ENCODE measurements at places on chromosomes 13 and 19.

DNA sequence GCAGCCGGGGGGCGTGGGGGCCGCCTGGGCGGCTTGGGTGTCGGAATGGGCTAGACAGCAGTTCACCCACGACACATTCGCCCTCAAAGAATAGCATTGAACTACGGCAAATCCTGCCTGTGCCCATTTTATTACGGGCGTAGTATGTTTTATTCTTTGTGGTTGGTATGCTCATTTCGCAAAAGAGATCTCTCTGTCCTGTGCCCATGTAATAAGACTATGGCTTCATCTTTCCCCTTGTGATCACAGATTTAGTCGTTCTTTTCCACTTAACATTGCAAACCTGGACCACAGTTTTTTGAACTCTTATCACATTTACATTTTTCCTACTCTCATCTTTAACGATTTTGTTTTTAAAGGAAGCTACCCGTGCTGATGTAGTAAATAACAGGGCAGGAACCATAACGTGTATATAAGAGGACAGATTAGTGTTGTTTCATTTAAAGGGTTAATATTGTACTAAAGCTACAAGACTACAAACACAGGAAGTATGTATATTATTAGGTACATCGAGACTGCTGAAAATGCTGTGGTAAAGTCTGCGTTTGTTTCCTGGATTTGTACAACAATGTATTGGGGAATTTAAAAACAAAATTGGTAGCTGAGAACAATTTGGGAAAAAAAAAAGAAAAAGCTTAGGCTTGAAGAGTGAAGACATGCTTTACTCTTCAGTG, 3.2 kb upstream of the MYCBP2 start:
- DNase-seq = no peak

DNA sequence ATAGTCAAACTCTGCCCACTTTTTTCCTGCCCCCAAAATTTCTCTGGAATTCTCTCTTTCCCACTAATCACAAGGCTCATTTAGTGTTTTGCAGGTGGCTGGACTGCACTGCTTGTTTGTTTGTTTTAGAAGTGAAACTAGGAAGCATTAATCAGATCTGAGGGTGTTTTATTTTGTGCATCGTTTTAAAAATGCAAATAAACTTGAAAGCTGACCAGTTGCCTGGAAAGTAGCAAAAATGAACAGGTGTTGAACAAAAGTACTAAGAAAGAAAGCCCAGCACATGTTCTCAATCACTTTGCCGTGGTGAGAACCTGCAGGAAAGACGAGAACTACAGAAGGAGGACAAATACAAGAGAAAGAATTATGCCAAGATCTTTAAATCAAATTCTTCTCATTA, 365.5 kb downstream of the PCDH9 start:
- DNase-seq = no peak

GRCh38 chr19:11418094-11418548, 993 bp downstream of the RGL3 start:
- no peak for DNase-seq

- no peak for DNase-seq
Measured at GRCh38 chr19:1725100-1726064, 27.9 kb upstream of the ONECUT3 start.

DNA sequence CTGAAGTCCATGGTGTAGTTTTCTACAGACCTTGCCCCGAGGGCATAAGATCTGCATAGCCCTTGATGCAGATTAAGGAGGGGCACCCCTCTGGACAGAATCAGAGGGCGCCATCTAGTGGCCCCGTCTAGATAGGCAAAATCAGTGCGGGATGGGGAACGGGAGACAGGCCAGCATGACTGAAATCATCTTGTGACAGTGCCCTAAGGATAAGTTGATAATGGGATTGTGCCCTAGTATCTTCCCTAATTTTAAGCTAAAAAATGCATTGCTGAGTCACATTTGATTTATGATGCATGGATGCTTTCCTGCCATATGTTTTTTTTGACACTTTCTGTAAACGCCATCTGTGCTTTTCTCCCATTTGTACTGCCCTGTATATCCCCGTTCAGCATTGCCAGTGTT, 19.0 kb upstream of the GPI start:
- DNase-seq = no peak

DNA sequence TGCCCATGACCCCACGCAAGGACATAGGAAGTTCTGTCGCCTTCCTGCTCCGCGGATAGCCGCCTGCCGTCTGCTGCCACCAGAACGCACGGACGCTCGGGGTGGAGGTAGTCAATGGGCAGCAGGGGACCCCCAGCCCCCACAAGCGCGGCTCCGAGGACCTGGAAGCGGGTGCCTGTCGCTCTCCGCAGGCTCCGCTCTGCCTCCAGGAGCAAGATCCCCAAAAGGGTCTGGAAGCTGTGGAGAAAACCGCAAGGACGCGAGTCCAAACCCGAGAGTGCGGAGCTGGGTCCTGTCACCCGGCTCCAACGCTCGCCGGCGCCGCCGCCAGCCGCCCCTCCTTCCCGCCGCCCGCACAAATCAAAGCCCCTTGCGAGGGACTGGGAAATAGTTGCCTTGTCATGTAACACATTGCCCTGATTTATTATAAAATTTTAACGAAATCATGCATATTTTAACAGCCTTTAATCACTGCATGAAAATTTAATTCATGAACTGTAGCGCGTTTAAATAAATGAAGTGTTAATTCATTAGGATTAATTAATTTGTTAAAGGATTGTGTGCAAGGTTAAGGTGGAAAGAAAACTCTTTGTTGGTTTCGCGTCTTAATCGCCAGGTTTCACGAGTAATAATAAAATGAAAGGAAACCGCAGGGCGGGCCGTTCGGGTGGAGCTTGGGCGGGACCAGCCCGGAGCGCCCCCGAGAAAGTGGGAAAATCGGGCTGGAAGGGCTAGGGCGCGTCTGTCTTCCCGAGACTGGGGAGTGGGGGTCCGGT, 5.5 kb upstream of the POU4F1 start:
- no peak for DNase-seq

DNA sequence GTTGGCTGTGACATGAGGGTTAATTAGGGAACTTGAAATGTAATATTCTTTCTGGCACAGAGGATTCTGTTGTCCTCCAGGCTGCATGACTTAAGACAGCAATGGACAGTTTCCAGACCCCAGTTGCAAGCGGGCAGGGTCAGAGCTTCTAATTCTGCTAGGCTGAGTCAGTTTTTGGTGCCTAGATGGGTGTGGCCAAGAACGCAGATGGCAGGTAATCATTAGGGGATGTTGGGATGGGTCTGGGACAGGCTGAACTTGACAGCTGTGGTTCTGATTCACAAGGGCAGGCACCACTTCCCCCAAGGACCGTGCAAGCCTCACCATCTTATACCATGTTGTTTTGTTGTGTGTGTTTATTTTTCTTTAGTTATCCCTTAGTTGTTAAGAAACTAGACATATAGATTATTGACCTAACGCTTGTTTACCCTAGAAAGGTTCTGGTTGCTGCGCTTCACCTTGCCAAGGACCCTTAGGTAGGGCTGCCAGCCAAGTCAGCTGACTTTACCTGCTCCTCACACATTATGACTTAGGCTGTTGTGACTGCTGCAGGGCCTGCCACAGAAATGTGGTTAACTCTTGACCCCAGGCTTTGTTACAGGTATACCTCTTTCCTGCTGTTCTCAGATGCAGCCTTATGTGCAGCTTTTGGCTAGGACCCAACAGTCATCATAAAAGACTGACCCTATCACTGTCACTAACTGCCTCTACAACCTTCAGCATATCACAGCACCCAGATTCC, 117.7 kb upstream of the KLF12 start:
- no peak for DNase-seq

DNA sequence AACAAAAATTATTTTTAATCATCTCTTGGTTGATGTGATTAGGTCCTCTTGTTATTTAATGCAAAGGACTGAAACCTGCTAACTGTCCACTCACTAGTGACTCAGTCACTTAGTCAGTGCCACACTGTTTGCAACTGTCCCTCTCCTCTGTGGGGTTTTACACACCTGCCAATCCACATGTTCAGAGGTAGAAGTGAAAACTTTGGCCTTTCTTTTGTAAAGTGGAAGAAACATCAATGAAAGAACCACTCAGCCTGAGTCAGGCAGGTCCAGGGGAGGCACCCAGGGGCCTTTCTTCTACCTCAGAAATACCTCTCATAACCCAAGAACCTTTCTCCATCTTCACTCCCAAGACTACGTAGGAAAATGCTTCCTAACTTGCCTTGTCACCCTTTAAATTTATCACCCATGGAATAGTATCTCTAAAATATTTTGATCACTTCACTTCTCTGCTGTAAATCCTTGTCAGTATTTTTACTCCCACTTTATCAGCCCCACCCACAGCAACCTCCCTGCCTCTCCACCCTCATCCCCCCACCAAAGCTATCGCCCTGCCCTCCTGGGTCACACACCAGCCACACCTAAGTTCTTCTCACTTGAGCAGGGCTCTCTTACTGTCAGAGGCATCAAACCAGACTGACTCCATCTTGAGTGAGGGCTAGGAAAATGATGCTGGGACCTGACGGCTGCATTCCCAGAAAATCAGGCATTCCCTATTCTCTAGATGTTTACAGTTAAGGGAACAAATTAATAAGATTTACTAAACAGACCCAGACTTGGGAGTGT, 29.6 kb upstream of the EEF1AKMT1 start:
- DNase-seq = no peak

DNA sequence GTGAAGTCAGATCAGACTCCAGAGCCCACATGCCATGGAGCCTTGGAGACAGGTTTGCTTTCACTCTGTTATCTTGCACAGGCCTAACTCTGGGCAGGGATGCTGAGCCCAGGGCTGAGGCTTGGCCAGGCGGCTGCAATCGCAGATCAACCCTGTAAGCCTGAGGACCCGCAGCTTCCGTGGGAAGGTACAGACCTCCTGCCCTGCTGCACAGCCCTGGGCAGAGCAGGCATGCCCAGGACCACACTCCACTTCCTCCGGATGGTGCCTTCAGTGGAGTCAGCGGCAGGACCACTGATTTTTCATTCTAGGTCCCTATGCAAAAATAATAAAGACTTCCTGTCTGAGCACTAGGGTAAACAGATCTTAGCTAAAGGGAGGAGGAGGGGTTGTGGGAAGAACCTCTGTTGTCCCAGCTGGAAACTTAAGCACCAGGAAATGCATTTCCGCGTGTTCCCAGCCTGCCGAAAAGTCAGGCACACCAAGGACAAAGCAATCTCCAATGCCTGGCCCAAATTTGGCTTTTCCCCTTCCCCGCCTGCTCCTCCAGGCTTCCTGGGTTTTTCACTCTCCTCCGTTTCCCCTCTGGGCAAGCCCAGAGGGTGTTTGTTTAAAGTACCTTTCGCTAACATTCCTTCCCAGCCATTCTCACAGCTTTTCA, 87.3 kb downstream of the KCTD15 start:
- no peak for DNase-seq

- no peak for DNase-seq
Measured at GRCh38 chr13:61187471-61187870, 228.2 kb downstream of the PCDH20 start.
